T-helper 1 cell (primary cell): ENCODE measurements at places on chromosomes 7 and 10.

DNA sequence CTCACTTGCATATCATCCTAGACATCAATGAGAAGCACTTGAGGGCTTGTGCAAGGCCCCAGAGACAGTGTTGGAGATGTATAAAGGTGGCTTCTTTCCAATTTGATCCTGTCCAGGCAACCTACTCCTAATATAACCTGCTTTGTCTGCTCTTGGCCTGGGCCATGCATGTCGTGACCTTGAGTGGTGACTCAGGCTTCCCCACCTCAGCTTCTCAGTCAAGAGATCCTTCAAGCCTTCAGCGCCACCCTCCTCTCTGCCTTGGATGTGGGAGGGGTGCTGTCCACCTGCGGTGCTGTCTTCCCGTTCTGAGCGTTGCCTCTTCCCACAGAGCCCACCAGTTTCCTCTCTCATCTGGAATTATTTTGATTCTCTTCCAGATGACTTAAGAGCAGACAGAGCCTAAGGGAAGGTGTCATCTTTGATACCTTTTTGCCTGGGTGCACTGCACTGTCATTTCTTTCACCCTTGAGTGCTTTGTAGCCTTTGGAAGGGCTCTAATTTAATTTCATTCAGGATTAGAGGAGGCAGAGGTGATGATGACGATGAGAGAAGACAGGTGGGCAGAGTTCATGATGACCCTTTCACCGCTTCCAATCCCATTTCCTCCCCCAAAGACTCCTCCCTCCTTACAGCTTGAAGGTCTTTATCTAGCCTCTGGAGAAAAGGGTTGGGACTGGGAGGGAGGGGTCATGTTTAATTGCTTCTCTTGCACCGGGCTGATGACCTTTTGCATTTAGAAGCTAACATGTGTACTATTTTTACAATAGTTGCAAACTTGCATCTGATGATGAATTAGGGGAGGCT, 6.9 kb downstream of the LSMEM1 start:
- DNase-seq: no peak

DNA sequence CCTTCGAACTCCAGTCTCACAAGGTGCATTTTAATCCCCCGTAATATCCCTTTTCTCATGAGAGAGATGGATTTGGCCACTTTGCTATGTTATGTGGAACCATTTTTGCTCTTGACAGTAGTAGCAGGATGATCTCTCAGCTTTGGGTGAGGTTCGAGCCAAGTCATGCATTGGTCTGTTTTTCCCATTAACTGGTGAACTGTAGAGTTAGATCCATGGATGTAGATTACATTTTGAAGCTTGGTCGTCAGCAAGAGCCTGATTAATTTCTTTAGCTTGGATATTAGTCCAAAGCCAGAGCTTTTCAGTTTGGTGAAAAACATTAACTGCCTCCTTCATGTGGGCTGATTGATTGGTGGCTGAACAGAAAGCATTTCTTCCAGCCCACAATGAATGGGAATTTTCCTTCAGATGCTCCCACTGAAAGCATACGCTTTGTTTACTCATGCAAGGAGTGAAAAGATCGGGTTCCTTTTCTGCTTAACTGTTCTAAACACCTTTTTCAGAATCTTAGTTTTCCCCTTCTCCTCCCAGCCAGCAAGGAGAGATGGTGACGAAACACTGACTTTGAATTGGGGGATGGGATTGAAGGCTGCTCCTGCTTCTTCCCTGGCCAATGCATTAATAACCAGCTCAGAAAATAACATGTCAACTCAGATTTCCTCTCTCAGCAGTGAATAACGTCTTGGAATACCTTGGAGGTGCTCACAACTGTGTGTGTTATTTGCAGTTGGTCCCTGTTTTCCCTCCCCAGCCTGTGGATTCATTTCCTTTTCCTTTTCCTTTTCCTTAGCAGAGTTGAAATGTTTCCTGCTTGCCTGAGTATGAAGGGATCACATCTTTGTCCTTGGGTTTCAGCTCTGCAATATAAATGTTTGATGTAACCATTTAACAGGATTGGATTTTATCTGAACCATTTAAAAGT, 351.8 kb upstream of the FZD8 start:
- no peak for DNase-seq

DNA sequence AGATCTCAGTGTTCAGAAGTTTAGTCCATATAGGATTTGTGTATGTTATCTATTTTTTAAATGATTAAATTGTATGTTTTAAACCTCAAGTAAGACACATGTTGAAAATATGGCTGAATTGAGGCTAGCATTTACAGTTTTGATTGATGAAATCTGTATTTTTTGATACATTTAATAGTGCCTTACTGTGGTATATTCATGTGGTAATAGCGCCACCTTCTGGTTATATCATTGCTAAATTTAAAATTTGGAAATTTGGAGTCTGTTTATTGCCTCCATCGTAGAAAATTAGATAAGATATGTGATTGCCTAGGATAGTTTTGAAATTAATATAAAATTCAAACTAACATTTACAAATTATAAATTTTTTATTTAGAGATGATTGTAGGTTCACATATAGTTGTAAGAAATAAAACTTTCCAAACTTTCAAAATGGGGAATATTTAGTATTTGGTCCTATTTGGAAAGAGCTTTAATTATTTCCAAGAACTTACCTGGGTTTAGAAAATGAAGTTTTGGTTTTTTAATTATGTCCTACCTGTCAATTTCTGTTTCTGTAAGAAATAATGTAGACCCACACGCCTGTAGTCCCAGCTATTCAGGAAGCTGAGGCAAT, 19.1 kb upstream of the ARMS2 start:
- DNase-seq: no peak

DNA sequence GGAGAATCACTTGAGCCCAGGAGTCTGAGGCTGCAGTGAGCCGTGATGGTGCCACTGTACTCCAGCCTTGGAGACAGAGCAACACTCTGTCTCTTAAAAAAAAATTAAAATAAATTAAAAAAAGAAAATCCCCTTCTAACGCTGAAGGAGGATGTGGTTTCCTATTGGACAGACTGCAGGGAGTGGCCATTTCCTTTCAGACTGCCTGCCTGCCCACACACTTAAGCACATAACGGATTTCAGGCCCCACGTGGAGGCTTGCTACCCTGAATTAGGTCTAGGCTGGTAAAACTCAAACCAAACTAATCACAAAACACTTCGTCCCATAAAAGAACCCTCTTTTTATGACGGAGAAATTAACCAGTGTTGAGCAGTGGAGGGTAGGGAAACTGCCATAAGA, 34.0 kb downstream of the GATA3 start:
- DNase-seq: peak; percentile 86

DNA sequence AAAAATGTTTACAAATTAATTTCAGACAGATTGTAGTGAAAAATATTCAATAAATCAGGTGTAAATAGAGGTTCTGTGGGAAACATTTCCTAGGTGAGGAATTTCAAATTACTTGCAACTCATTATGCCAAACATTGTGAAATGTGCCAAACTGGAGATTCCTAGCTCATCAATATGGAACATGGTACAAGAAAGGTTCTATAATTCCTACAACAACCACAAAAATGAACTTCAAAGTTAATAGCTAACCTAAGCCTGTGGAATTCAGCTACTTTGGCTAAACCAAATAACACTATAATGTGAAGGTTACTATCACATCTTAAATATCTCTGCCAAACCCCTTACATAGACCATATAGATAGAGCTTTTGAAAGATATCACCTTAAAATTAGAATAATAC, 223.3 kb upstream of the HGF start:
- DNase-seq: no peak

DNA sequence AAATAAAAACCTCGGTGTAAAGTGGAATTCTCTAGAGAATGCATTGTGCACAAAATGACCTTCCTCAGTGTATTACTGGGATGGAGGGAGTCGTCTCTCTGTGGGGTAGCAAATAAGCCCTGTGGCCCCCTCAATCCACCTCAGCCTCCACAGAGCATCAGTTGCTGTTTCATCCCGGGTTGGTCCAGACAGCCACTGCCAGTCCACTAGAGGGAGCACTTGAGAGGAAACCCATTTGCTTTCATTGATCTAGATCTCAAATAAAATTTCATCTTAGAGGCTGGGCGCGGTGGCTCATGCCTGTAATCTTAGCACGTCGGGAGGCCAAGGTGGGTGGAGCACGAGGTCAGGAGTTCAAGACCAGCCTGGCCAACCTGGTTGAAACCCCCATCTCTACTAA, 1128.7 kb downstream of the CNTNAP2 start:
- DNase-seq: no peak

- no peak for DNase-seq
Observed at GRCh38 chr7:111089822-111090426, 1.0 kb upstream of the LRRN3 start.

GRCh38 chr7:30896783-30897637, 14.6 kb upstream of the AQP1 start:
- no peak for DNase-seq

- no peak for DNase-seq
Observed at GRCh38 chr10:74674927-74675326, 151.5 kb upstream of the KAT6B start.

DNA sequence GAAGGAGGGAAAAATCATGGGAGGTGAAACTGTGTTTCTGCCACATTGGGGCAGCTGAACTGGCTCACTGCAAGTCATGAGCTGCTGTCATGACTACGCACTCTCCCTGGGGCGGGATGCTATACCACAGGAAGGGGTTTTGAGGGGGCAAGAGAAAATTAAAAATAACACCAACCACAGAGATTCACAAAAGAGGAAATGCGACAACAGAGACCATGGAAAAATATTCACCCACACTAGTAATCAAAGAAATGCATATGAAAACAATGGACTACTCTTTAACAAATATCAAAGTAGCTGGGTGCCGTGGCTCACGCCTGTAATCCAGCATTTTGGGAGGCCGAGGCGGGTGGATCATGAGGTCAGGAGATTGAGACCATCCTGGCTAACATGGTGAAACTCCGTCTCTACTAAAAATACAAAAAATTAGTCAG, 65.2 kb upstream of the TM9SF3 start:
- no peak for DNase-seq

DNA sequence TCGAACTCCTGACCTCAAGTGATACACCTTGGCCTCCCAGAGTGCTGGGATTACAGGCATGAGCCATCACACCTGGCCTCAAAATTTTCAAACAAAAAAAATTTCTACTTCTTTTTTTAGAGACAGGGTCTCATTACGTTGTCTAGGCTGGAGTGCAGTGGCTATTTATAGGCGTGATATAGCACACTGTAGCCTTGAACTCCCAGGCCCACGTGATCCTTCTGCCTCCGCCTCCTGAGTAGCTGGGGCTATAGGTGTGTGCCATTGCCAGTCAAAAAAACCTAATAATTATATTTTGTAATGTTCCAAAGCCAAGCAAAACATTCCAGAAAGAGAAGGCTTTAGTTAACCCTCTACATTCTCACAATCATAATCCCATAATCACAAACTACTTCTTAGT, 13.8 kb downstream of the POLR3A start:
- no peak for DNase-seq

GRCh38 chr10:48944171-48944570, 4.5 kb upstream of the LRRC18 start:
- DNase-seq: no peak

GRCh38 chr7:33832271-33832721, 73.0 kb upstream of the BMPER start:
- DNase-seq: no peak

DNA sequence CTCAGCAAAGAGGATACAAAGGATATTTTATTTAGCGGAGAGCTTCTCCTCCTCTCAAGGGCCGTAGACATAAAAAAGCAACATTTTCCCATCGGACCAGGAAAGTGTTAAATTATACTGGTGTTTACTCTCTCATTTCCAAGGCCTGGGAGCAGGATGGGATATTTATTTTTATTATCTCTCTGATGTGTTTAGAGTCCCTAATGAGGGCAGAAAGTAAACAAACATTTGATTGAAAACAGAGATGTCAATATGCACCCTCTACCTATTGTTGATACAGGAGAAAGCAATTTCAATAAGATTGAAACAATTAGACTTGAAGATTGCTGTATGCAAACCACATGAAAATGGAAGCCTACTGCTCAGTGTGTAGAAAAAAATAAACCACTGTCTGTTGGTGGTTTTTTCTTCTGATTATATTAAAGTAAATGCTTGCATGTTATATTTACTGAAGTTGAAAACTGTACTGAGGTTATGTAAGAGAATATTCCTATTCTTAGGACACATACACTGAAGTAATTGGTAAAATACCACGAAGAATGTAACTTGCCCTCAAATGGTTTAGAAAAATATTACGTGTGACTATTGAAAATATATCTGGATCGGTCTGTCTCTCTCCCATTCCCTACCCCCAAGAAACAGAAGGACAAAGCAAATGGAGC, 59.3 kb downstream of the ATXN7L1 start:
- no peak for DNase-seq

GRCh38 chr7:37796138-37796775, 52.1 kb upstream of the NME8 start:
- no peak for DNase-seq

- DNase-seq: no peak
Observed at GRCh38 chr7:118855290-118855689, 630.8 kb downstream of the ANKRD7 start.

DNA sequence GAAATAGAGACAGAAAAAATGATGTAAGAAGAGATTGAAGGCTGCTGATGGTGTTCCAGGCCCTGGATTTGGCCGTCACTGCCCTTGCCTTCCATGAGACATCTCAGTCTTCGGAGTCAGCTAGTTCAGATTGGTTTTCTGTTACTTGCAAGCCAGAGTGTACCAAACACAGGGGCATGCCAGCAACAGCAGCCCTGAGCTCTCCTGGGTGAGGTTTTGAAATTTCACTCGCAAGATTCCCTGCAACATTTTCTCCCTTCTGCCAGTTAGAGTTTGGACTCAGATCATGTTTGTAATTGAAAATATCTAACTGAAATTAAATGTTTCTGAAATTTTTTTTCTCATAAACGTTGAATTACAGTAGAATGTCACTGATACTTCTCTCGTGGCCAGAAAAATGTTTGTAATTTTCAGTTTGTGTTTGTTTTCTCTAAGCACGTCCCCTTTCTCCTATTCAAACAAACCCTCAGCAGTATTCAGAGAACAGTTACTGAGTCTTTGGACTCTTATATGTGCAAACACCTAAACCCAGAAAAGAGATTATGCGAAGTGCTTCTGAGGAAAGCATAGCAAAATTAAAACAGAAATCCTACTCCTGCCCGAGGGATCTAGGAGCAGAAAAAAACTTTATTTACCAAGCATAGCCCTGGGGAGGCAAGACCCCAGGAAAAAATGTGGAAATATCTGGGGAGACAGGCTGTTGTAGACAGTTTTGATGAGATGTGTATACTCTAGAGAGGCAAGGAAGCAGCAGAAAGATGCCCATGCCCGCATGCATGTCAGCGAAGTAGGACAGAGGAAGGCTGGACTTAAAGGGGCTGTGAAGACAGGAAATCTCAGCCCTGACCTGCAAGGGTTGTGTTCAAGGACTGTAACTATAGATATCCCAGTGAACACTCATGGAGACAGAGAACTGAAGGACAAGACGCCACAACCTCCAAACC, 43.0 kb upstream of the NAMPT start:
- no peak for DNase-seq
